ENCODE measurements at places on chromosomes 5 and 9. TPM values are rescaled to one million over a fixed set of nuclear protein-coding genes. Genes with fewer than 3 reads are reported as not detected.

DNA sequence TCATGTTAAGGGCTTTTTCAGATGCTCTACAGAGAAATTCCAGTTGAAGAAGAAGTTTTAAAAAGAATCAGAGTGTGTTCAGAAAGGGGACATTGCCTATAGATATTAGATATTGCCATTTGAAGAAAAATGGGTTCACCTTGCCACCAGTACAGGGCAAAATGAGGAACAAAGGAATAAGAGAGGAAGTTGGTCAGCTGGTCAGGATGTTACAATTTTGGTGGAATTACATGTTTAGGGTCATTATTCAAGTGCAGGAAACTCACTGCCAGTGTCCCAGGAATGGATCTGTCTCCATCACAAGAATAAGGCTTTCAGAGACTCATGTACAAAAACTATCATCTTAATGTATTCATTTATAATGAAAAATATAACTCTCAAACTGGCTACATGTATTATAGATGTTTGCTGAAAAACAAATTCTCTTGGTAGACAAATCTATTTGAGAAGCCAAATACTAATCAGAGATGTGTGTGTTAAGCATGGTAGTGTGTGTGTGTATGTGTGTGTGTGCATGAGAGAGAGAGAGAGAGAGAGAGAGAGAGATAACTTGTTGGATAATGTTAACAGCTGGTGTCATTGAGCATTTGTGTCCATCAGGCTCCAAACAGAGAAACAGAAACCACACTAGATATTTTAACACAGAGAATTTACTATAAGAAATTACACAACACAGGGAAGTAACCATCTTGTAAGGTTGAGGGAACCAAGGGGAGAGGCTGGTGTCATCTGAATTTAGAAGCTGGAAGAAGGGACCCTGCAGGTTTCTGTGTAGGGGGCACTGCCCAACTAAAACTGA, 5.0 kb upstream of the C1QTNF3 start:
- no peak for DNase-seq

GRCh38 chr5:12911156-12911555, 1006.9 kb upstream of the CTNND2 start:
- no peak for DNase-seq

GRCh38 chr9:29816954-29817703, 2243.8 kb upstream of the C9orf72 start:
- DNase-seq = no peak

GRCh38 chr5:32095261-32095671, 78.9 kb downstream of the GOLPH3 start:
- DNase-seq = no peak

DNA sequence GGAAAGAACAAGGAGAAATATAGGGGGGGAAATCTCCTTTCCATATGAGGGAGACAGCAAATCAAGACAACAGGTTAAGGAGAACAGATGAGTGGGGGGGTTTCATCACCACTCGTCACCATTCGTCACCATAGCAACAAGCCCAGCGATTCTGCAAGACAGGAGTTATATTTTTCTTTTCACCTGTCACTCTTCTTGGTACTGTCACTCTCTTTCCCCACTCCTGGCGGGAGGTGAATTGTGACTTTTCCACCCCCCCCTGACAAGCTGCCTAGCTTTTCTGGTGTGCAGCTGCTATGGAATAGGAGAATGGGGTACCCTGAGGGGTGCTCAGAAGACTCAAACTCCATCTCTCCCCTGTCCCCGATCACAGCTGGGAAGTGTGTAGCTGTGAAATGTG, 239.9 kb downstream of the FAM114A2 start:
- DNase-seq = no peak

DNA sequence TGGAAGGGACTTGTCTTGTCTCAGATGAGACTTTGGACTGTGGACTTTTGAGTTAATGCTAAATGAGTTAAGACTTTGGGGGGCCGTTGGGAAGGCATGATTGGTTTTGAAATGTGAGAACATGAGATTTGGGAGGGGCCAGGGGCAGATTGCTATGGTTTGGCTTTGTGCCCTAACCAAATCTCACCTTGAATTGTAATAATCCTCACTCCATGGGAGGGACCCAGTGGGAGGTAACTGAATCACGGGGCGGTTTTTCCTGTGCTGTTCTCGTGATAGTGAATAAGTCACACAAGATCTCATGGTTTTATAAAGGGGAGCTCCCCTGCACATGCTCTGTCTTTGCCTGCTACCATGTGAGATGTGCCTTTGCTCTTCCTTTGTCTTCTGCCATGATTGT, 72.1 kb downstream of the RAI14 start:
- DNase-seq = no peak

GRCh38 chr5:169223595-169223953, 77.4 kb downstream of the SLIT3 start:
- no peak for DNase-seq

CARD9 gene
- 0.78 TPM for total RNA-seq

DNAI1 gene
- not detected for total RNA-seq

Data from Right ventricle myocardium superior (tissue), 1 donor.